ENCODE measurements at places on chromosomes 4 and X.

DNA sequence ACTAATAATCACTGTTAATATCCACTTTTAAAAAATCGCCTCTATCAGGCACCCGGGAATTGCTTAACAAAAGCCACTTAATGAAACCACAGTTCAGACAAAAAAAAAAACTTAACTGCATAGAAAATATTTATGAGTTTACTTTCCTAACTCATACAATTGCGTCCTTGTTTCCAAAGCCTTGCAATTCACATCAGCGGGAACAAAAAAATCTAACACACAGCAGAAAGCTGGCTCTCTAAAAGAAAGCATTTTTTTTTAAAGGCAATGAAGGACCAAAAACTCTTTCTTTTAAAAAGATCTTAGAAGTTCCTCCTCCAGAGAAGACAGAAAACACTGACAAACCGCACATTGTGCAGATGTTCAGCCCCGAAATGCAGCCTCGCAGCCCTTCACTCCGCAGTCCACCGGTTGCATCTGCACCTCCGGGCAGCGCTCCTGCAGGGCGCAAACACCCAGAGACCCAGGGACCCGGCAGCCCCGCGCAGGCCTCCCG is 812 bp downstream of the FAT1 start:
- DNase-seq: no peak

DNA sequence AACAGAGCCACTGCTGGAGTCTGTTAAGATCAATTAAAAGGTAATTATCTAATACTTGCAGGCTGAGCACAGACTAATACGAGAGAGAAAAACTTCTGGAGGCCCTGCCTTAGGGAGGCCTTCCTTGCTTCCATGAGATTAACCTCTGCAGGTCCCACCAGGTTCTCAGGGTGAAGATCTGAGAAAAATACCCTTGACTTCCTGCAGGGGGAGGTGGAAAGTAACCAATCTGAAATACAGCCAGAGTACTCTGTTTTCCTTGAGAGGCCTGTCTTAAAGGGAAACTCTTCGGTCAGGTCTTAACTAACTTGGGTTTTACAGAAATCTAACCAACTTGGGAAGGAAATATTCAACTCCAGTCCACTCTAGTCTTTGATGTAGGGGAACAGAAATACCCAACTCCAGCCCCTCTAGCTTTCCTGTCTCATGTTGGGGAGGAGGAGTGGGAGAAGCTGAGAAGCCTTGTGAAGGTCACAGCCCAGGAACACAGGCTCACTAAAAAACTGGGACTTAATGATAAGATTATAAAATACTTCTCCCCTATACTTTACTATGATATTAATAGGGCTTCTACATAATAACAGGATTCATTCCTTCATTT is 77.1 kb downstream of the TBCK start:
- no peak for DNase-seq

DNA sequence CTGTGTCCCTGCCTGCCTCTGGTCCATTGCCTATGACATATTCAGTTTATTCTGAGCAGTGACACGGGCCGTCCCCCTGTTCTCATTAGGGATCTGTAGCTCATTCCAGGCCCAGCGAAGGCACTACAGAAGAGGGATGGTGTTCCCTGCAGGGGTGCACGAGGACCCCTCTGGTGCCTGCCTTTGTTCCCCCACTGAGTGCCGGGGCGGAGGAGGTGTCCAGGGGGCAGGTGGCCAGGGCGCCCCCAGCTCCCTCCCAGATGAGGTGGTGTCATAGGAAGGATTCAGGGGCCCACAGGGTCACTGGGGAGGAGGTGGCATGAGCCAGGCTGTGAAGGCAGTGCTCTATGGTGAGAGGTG is 61.0 kb downstream of the SORCS2 start:
- no peak for DNase-seq

- no peak for DNase-seq
These were observed 8.3 kb downstream of the GPRIN3 start for GRCh38 chr4:89299153-89299791.

DNA sequence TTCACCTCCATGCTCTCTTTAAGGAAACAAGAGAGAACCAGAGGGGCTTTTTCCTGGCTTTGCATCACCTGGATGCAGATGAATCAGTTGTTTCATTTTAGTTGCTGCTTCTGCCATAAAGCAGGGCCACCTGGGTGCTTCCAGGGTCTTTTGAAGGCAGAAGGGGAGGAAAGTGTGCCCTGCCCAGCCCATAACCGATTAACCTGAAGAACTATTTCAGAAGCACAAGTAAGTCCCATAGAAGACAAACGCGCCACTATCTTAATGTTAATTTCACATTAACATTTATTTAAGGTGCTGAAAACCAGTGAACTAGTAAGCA is 32.1 kb downstream of the IRF2 start:
- no peak for DNase-seq

DNA sequence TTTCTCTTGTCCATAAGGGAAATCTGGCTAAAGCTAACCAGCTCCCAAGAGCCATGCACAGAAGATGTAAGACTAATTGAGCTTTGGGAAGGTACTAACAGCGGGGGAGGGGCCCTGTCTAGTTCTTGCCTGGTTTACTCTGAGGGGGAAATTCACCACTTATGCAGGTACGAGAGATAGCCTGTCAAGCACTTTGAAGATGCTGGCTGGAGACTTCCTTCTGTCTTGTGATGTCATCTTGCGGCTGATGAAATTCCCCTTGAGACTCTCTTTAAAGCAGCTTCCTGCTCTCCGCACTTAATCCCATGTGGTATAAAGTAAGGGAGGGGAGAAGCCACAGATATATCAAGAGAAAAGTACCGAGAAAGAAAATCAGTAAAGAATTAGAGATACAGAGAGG is 345.3 kb downstream of the MAPK10 start:
- DNase-seq: no peak

DNA sequence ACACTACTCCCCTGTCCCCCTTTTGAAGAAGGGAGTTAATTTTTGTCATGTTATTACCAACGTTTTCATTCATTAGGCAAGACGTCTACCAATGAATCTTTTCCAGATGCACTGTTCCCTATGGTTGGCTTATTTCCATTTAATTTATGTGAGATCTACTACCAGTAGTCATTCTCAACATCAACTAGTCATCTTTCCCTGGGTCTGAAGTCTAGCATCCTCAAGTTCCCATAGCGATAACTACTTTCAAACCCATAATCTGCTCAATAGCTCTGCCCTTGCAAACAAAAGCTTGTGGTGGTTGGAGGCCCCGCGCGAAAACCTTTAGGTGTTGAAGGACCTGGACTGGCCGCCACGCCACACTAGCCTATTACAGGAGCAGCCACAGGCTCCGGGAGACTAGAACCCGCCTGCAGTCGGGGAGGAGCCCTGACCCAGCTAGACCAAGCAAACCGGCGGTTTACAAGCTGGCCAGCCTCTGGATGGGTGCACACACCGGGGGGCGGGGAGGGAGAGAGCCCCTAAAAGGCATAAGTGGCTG is 746 bp downstream of the PPAT start:
- no peak for DNase-seq

DNA sequence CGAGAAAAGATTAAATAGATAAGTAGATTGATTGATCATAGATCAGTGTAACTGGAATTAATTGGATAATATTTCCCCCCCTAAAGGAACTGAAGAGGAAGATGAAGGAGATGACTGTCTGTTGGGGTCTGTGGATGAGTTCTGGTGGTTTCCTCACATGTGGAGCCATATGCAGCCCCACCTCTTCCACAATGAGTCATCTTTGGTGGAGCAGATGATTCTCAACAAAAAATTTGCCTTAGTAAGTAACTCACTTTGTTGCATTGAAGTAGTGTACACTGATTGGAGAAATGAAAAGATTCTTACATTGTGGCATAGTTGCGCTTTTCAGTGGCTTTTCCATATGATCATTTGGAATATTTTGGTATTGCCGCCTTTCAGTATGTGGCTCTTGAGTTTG is 80.4 kb downstream of the NDST3 start:
- DNase-seq: no peak

- no peak for DNase-seq
These were observed 143.3 kb upstream of the KLHL4 start for GRCh38 chrX:87374324-87374723.

DNA sequence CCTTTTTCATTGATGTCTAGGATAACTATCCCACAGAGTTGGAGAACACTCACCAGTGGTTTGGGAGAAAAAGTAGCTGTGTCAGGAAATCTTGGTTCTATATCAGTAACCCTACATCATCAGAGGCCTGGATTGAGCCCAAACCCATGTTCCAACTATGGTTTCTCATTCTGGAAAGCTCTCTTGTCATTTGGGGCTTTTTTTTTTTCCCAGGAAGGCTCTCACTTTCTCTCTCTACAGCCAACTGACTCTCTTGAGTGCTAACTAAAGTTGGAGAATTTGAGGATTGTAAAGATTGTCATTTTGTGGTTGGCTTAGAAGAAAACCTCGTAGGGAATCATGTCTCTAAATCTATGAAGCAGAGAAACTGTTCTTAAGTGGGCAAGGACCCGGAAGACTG is 228.2 kb upstream of the DIPK2B start:
- no peak for DNase-seq

DNA sequence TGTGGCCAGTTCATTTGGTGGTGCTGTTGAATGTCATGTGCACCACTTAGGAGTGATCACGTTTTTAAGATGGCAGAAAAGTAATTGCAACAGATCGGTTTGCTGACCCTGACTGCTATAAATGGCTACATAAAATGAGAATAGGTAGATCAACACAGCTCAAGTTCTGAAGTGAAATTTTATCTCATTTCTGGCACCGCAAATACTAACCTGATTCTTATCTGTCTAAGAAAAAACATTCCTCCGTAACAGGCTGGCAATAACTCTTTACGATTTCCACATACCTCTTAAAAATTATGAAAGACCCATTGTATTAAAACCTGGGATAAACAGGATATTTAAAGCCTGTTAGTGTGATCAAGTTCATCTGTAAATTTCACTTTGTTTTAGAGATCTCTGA is 387.5 kb downstream of the PDGFC start:
- no peak for DNase-seq

DNA sequence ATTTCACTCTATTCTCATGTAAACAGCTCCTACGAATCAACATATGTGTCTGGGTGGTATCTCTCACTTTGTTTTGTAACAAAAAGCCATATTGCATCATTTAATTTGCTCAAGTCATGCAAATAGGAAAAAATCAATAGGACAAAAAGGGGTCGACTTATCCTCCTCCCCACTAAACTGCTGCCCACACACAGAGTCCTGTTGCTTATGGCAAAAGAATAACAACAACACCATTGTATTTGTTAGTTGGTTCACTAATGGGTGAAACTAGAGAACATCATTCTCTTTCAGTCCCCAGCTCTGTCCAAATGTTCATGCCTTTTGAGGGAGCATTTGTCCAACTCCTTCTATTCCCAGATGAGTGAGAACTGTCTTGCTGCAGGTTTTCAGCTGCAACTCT is 2.1 kb downstream of the HHIP start:
- no peak for DNase-seq

GRCh38 chr4:16056681-16057385 is 27.0 kb downstream of the PROM1 start:
- no peak for DNase-seq

DNA sequence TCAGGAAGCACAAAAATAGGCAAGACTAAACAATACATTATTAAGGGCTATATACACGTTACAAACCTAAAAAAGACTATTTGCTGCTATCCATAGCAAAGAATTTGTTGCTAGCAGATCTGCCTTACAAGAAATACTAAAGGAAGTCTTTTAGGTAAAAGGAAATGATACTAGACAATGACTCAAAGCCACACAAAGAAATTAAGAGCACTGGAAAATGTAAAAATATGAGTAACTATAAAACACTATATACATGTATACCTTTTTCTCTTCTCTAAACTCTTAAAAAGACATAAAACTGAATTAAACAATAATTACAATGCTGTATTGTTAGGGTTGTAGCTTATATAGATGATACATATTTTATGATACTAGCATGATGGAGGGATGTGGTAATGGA is 25.7 kb downstream of the SLC9A7 start:
- no peak for DNase-seq

DNA sequence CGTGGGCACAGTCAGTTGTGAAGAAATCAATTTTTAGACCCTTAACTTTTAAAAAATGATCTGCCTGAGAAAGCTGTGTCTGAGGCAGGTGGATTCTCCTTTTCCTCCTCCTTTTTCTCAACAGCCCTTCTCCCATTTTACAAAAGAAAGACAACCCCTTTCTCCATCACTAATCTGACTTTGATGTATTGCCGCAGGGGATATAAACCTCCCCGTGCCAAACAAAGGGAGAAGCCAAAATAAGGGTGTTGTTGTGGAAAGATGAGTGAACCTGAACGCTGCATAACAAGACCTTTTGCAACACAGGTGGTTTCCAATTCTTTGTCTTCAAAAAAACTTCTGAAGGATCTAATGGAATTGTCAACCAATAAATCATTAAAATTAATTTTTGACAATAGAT is 8.4 kb upstream of the FHL1 start:
- no peak for DNase-seq

DNA sequence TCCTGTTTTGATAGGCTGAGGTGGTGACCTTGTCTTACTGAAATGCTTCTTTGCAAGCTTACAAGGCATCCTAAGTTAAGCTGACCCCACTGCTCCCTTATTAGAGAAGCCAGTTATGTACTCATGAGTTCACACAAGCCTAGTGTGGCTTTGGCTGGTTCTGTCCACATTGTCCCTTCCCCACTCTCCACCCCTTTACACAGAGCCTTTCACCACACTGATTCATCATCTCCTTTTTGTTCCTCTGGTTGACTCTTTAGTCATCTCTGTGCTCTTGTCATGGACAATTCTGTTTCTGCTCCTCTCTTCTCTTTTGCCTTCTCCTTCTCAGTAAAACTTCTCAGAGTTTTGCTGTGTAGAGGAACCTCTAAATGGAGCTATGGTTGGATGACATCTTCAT is 4.9 kb downstream of the CHRNA9 start:
- no peak for DNase-seq

GRCh38 chr4:23135792-23136645 is 443.3 kb downstream of the GBA3 start:
- no peak for DNase-seq

- DNase-seq: no peak
These were observed 62.3 kb downstream of the RTL9 start for GRCh38 chrX:110420771-110421499.

DNA sequence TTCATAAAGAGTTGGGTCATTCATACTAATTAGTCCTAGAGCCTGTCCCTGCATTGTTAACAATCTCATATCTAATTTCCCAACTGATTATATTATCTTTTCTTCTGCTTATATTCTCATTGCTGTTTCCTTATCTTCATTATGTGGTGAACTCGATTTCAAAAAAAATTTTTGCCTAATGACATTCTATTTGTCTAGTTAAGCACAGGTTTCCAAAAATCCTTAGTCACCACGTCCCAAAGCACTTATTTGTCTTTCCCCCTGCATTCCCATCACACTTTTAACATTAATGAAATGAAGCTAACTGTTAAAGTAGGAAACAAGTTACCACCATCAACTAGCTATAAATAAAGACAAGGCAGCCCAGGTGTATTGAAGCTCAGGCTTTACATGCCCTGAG is 131.1 kb downstream of the IQCM start:
- no peak for DNase-seq

Data from stimulated activated CD8-positive, alpha-beta memory T cell treated with anti-CD3 and anti-CD28 coated beads, Interleukin-15, amount 100 ng/mL, for 1 hour (primary cell).